Hematopoietic multipotent progenitor cell treated with erythropoietin and hydrocortisone succinate and interleukin-3 and kit ligand, for 4 days (in vitro differentiated cells): ENCODE measurements at places on chromosomes 6 and 20.

- DNase-seq: no peak
Observed at GRCh38 chr6:91860541-91861335, 1273.9 kb upstream of the MAP3K7 start.

GRCh38 chr6:35209622-35210247 is 4.0 kb upstream of the SCUBE3 start:
- peak; percentile 54 for DNase-seq

- no peak for DNase-seq
Observed at GRCh38 chr6:160986851-160987250, 4.7 kb upstream of the MAP3K4 start.

DNA sequence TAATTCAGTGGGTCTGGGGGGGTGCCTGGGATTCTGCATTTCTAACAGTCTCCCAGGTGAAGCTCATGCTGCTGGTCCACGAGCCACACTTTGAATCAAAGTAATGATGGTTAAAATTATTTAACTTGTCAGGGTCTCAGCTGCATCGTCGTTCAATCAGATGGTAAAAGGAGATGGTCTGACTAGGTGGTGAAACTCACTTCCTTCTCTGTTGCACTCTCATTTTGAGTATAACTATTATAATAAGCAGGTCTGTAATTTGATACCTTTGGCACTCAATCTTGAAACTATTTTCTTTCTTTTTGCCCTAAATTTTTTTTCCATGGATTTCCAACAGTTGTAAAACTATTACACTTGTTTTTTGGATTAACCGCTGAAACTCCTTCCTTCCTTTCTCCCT is 292.5 kb downstream of the FARS2 start:
- no peak for DNase-seq

GRCh38 chr6:128754658-128755256 is 128.2 kb upstream of the LAMA2 start:
- no peak for DNase-seq

- DNase-seq: no peak
Observed at GRCh38 chr20:32168184-32168910, 39.2 kb downstream of the PLAGL2 start.
